Ecto neural progenitor cell (in vitro differentiated cells): ENCODE measurements at places on chromosomes 12 and 14.

DNA sequence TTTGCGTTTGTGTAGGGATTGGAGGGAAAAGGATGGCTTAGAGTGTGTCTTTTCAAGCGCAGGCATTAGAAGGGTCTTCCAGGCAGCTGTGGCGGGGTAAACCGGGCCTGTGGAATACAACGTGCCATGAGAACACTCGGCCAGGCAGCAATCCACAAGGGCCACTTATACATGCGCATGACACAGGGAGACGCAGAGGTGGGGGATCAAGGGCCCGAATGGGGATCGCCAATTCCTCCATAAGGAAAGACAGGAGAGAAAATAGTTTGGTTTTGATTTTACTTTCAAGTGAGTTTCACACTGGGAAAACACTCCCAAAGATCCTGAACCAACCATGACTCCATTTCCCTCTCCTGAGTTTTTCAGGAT is 71.6 kb downstream of the SPRING1 start:
- DNase-seq = peak; percentile 41

DNA sequence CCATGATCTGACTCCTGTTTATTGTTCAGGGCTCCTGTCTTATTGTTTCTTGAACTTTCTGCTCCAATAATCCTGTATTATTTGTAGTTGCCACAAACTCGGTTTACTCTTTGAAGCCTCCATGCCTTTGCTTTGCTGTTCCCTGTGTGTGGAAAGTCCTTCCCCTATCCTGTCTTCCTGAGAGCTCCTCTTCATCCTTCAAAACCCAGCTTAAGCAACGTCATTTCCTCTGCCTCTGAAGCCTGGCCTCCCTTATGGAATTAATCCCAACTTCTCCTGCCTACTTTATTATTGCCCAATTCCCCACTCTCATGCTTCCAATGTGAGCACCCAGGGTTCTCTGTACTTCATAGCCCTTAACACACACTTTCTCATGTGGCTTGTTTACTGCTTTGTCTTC is 766.2 kb downstream of the MED13L start:
- no peak for DNase-seq

- DNase-seq = peak; percentile 76
Measured at GRCh38 chr12:67025543-67026114, 243.5 kb upstream of the CAND1 start.

- peak; percentile 63 for DNase-seq
Measured at GRCh38 chr14:69713209-69713781, 53.6 kb upstream of the SRSF5 start.

DNA sequence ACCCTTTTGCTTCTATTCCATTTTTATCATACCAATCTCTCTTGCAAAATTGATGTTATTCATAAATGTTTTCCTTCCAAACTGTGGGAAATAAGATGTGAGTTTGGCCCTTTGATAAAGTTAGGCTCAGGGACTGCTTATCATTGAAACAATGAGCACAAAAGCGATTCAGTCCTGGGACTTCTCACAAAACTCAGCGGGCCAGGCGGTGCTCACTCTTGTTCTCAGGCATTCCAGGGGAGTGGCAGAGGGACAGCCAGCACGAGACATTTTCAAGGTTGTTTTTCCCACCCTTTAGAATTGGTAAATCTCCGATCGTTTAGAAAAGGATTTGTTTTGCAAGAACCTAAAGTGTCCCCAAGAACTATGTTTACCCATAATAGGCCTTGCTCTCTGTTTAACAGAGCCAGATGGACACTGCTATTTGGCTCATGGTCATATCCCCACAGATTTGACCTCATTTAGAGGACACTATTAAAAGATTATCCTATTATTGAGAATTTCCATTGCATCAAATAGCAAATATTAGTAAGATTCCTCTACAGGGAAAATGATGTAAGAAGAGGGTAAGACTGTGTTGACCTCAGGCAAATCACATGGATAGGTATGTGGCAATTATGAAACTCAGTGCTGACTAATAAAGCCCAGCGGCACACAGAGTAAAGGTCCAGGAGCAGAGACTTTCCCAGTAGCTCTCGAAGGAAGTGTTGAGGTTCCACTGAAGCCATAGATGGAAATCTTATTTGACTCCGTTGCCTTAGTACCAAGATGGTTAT is 102.7 kb upstream of the USP44 start:
- DNase-seq = no peak

DNA sequence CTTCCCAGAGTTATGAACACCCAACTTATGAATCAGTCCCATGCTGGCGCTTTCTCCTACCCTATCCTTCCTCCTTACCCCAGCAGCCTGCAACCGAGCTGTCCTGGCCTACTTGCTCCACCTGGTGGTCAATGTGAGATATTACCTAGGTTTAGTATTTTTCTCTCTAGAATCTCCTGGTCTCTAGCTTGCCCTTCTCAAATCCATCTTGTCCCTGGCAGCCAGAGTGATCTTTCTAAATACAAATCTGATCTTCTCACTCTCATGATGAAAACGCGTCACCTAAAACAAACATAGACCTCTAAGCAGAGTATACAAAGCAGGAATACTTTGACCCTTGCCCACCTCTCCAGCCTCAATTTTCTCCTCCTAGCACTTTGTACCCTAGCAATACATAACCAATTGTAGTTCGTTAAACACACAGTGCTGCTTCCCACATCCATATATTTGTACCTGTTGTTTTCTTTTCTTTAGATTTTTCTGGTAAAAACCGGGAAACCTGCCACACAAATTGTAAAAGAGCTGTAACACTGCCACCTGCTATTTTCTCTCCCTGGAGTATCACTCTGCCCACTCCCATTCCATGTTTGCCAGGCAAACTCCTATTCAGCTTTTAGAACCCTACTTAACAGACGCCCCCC is 20.0 kb upstream of the TCP11L2 start:
- DNase-seq = peak; percentile 70

DNA sequence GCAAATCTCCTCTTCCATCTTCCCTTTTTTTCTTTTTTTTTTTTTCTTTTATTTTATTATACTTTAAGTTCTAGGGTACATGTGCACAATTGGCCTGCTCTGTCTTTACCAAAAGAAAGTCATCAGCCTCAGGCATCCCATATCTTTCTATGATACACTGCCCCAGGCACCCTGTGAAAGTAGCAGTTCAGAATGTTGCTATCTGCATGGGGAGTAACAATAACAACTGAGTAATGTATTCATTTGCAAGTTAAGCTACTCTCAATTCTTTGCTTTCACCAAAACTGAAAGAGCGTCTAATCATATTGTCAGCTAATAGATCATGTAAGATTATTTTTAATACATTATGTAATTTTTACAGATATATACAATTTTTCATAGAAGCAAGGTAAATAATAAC is 13.5 kb upstream of the GCH1 start:
- DNase-seq = no peak

- DNase-seq = no peak
Measured at GRCh38 chr12:129483111-129483893, 420.5 kb downstream of the TMEM132D start.

- DNase-seq = no peak
Measured at GRCh38 chr14:76951166-76951565, 77.3 kb downstream of the IRF2BPL start.

DNA sequence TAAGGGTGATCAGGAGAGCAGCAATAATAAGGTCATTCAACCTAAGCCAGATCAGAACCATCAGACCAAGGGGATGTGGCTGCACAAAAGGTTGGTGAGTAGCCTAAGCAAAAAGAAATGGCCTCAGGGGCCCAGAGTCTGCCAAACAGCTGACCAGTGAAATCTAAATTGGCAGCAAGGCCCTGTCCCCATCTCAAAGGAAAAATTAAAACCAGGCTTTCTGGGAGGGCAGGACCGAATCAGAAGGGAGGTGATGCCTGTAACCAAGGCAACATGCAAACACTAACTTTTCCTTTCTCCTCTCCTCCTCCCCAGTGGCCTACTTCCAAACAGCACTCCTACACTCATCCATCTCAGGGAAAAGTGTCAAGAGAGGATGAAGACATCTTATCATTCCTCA is 256.4 kb downstream of the NUAK1 start:
- no peak for DNase-seq

DNA sequence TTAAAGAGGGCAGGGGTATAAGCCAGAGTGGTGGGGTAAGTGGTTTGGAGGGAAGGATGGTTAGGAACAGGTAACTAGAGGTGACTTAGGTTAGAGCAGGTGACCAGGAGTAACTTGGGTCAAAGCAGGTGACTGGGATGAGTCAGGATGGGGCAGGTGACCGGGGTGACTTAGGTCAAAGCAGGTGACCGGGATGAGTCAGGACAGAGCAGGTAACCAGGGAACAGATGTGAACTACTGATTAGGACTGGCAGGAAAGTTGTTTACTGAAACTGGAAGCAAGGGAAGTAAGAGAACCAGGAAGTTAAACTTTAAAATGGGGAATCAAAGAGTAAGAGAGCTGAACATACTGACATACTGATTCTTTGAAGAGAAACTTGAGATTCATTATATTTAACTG is 57.4 kb downstream of the FSCB start:
- no peak for DNase-seq

DNA sequence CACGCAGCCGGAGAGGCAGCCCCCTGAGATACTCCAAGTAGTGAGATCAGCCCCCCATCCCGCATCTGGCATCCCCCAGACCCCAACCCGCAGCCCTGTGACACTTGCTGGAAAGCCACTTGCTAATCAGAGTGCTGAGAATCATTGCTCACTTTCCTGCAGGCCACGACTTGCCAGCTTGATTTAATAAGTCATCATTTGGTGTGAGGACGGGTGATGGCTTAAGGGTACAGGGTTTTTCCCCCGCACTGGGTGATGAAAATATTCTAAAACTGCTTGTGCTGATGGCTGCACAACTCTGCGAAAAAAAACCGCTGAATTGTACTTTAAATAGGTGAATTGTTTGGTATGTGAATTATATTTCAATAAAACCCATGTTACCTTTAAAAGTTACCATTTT is 171.2 kb downstream of the FOXN3 start:
- DNase-seq = no peak
